ENCODE measurements at places on chromosomes 2 and 18.

GRCh38 chr2:186457908-186458307, 28.2 kb upstream of the ZC3H15 start:
- no peak for DNase-seq

DNA sequence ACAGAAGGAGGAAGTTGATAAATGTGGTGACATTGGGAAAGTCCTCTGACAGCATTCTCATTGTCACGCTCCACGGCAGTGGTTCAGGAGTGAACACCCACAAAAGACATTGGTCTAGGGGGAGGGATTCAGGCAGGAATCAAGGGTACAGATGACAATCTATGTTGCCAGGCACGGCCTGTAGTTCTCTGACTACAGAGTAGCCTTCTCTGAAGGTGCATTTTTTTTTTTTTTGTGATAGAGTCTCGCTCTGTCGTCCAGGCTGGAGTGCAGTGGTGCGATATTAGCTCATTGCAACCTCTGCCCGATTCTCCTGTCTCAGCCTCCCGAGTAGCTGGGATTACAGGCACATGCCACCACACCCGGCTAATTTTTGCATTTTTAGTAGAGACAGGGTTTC, 7.4 kb upstream of the MOB1A start:
- DNase-seq, result no peak

GRCh38 chr18:23406271-23406787, 46.8 kb upstream of the RIOK3 start:
- no peak for DNase-seq

DNA sequence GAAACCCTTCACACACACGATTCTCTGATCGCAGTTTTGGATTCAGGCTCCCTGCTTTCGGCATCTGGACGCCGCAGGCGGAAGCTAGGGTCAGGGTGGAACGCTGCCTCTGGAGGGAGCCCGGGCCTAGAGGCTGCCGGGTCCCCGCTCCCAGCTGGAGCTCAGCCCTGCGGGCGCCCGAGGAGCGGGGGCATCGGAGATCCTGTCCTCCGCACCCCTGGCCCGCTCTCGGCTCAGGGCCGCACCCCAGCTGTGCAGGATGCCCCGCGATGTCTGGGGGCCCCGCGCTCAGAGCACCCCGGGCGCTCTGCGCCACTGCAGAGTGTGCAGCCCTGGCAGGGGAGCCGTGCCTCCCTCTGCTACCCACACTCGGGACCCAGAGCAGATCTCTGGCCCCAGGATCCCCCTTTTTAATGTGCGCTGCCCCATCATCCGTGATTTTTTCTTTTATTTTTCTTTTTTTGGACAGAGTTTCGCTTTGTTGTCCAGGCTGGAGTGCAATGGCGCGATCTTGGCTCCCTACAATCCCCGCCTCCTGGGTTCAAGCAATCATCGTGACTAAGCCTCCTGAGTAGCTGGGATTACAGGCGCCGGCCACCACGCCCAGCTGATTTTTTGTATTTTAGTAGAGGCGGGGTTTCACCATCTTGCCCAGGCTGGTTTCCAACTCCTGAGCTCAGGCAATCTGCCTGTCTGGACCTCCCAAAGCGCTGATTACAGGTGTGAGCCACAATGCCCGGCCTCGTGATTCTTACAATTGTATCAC, 54.8 kb upstream of the TUBA3E start:
- DNase-seq, result no peak

DNA sequence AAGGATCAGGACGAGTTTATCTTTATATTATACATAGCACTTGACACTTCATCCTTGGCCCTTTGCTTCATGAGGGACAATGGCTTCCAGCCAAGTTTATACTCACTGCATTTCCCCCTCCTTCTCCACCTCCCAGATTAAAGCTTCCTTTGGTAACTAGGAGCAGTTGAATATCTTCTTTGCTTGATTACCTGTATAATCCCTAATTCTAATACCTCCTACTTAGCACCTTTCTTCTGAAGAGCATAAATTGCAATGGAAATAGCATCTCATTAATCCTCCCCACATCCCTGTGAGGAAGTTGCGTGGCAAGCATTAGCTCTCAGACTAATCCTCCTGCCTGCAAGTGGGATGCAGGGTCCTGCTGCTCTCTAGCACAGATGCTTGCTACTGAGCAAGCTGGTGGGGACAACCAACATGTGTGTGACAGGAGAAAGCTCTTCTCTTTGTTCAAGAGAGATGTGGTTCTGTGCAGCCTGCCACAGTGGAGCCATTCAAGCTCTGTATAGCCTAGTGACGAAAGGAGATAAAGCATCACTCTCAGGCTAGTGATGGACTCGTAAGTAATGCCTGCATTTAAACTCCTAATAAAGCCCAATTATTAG, 19.1 kb downstream of the KLHL14 start:
- DNase-seq, result no peak

- DNase-seq, result no peak
These were observed 72.7 kb downstream of the CLIP4 start for GRCh38 chr2:29187926-29188325.

- no peak for DNase-seq
These were observed 225.3 kb upstream of the PXDN start for GRCh38 chr2:1969701-1970015.

DNA sequence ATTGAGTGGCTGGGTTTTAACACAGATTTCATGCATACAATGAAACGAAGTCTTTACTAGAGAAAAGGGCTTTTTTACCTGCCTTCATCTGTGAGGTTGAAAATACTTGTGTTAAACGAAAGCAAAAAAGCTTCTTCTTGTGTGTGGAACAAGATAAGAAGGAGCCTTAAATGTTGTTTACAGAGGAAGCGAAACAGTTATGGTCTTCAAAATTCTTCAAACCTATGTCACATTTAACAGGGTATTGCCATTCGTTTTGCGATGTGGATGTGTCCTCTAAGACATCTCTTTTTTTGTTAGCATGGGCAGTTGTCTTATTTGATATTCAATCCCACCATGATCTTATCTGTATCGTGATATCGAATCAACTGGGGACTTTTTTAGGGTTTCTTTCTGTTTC, 532.6 kb downstream of the TMEM182 start:
- no peak for DNase-seq

DNA sequence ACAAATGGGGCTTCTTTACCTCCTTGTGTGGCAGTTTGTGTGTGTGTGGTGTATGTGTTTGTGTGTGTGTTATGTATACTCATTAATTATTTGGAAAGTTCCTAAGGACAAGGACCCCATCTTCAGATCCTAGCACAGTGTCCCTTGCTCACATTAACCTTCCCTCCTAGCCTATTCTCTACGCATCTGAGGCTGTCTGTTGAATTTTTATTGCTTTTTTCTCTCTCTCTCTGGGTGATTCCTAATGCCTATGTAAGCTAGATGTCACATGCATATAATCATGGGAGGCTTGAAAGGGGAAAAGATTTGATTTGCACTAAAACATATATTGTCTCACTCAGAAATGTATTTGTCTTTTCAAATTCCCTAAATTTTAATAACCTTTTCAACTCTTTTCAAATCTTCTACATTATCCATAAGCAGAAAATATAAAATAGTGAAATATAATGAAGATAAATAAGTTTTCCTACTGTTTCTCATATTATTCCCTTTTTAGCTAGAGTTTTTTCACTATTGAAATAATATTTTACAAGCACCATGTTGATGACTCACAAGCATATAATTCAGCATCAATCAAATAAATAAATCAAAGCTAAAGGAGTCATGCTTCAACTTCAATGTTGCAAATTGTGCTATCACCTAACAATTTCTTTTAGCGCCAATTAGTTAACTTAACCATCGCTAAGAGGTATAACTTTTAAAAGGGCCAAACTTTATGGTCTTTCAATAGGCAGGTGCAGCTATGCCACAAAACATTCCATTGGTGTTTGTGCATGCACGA, 199.0 kb upstream of the ERBB4 start:
- no peak for DNase-seq

GRCh38 chr2:100380681-100381080, 36.8 kb downstream of the CHST10 start:
- DNase-seq, result no peak

GRCh38 chr18:57432751-57433400, 2.3 kb upstream of the ONECUT2 start:
- DNase-seq, result no peak

DNA sequence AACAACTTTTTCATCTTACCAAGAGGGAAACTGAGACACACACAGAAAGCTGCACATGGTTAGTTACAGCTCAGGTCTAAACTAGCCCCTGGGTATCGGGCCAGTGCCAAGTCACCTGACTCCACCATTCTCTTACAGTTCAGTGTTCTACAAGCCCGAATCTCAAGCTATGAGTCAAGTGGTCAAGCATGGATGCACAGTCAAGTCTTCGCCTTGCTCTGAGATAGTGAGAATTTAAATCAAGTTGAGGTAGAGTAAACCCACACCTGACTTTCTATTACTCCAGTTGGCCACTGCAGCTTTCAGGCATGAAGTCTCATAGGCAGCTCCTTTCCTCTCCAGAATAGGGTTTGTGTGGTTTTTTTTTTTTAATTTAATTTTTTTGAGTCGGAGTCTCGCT, 34.5 kb upstream of the ARL5A start:
- DNase-seq, result no peak

- no peak for DNase-seq
These were observed 180.8 kb downstream of the VAPA start for GRCh38 chr18:10094655-10095054.

DNA sequence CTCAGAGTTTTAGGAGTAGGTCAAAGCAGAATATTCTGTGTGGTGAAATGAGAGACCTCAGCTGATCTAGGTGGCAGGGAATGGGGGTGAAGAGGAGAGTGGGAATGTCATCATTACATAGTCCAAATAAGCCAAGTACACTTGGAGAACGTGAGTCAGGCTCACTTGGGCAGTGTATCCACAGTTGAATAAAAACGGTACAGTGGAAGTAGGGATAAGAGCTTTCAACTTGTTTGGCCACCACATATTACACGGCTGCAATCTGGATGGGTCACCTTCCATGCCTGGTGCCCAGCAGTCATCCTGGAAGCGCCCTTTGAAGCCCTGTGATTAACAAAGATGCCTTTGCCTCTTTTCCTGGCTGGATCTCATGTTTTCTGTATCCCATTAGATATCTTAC, 28.6 kb downstream of the MIB1 start:
- DNase-seq, result no peak

- no peak for DNase-seq
These were observed at the start of the genes COL4A3 and COL4A4 for GRCh38 chr2:227163998-227164762. Gene COL4A3 (plus strand): TSS chr2:227164624. CDS start chr2:227164727, 103 bp downstream. Gene COL4A4 (minus strand): TSS chr2:227164205. CDS start chr2:227147483, 16,722 bp downstream.

DNA sequence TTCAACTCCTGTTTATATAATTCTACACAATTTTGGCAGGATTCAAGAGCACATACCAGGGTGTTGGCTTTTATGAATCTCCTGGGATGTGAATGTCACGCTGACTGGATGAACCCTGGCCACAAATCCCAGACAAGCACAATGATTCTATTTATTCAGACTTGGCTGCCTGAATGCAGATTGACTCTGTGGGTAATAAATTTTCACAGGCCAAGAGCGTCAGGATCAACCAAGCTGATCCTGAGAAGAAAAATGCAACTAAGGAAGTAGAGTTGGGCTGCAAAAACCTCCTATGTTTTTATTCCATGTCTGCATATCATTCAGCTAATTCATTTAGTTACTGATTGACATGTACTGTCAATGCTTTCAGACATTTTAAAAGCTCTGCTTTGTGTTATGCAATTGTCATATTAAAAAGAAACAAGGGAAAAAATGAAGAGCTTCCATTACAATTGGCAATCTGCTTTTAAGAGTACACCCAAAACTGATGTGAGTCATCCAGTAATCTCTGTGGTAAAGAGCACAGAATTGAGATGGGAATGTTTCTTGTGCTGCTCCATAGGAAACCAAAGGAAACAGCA, 173.0 kb upstream of the REV1 start:
- DNase-seq, result no peak

DNA sequence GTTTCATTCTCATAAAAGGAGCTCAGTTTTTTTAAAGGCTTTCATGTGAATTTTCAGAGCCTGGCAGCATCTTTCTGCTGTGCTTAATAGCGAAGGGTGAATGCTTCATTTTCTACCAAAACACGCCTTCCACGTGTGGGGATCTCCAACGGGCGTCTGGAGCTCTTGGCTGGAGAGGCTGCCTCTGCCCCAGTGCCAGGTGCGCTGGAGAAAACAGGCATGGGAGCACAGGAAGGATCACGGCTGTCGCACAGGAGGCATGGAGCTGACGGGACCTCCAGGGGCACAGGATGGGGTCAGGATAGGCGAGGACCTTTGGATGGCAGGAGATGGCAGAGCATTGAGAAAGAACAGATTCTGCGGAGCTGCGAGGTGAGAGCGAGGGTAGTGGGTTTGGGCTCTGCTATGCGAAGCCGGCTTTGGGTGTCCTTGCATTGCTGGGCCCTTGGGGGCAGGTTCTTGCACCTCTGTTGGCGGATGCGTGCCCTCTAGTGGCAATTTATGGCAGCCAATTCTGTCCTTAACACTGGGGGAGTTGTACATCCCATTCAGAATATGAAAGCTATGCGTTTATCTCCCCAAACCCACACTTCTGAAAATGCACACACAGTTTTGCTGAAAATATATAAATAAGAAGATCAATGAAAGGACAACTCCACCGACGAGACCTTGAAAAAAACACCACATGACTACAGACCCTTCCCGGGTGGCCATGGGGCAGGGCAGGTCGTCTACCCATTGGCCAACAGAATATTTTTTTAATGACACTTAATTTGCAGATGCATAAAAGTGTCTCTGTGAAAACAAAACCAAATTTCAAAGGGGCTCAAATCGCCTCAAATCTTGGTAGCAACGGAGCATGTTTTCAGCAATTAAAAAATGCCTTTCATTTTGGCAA, 90.4 kb upstream of the SLC35G4 start:
- peak; percentile 10 for DNase-seq

DNA sequence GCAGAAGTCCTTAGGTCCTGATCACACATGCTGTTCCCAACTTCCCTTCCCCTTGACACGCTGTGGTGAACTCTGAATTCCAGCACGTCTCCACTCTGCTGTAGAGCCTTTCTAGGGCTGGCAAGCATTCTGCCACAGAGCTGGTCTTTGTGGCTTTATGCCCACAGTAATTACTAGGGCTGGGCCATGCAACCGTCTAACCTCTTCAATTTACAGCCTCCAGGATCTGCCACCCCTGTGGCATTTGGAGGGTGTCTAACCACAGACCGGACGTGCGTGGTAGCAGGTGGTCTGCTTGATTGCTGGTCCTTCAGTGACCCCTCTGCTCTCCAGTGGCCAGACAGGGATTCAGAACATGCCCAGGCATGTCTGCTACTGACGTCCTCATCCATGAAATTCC, 43.1 kb upstream of the TGFA start:
- no peak for DNase-seq

GRCh38 chr18:50629148-50629631, 69.3 kb downstream of the MAPK4 start:
- DNase-seq, result no peak

GRCh38 chr2:215590010-215590745, 154.3 kb upstream of the FN1 start:
- DNase-seq, result no peak

- no peak for DNase-seq
These were observed 145.8 kb downstream of the CAPN13 start for GRCh38 chr2:30661173-30662107.

GRCh38 chr18:26741048-26741447, 124.5 kb downstream of the AQP4 start:
- DNase-seq, result no peak

DNA sequence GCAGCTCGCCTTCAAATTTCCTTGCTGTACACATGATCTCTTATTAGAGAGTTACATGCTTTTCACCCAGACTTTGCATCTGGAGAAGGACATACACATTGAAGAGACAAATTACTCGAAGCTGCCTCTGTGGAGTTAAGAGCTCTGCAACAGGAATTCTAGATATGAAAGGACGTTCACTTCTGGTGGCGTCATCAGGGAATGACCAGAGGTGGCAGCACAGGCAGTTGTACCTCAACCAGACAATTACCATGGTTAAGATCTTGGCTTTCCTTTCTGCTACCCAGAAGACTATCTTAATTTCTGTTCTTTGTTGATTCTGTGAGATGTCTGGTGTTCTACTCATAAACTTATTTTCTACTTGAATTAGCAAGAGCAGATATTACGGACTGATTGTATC, 39.1 kb upstream of the MC4R start:
- no peak for DNase-seq
